CD8-positive, alpha-beta T cell (primary cell): ENCODE measurements at places on chromosomes 13 and 19.

GRCh38 chr19:7471696-7472615 lies 16.9 kb downstream of the PEX11G start:
- DNase-seq: no peak

GRCh38 chr13:35789335-35790165 lies 313.1 kb upstream of the MAB21L1 start:
- no peak for DNase-seq

DNA sequence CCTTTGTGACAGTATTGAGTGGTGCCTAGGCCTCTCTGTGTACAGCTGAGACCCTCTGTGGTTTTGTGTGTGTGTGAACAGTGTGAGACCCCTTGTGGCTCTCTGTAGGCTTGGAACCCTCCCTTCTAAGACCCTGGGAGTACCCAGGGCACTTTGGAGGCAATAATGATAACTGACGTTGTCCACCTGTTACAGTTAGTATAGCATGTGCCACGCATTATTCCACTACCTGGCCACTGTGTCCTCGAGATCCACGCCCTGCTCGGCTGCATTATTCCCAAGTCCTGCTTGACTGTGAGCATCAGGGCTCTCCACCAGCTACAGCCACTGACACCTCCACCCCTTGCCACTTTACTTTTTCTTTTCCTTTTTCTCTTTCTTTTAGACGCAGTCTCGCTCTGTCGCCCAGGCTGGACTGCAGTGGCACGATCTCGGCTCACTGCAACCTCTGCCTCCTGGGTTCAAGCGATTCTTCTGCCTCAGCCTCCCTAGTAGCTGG lies 2.0 kb downstream of the GRAMD1A start:
- no peak for DNase-seq

- peak; percentile 91 for DNase-seq
These were observed 40.5 kb downstream of the USP12 start for GRCh38 chr13:27130979-27131623.

GRCh38 chr19:15286688-15287365 lies 45.5 kb downstream of the BRD4 start:
- DNase-seq: no peak

DNA sequence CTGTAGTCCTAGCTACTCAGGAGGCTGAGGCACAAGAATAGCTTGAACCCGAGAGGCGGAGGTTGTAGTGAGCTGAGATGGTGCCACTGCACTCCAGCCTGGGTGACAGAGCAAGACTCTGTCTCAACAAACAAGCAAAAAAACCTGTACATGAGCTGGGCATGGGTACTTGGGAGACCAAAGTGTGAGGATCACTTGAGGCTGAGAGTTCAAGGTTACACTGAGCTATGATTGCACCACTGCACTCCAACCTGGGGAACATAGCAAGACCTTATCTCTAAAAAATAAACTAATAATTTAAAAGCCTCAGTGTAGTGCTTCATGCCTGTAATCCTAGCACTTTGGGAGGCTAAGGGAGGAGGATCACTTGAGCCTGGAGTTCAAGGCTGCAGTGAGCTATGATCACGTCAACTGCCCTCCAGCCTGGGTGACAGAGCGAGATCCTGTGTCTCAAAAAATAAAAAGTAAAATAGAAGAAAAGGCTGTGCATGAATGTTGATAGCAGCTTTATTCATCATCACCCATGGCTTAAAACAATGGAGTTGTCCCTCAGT lies 12.3 kb upstream of the DOCK6 start:
- no peak for DNase-seq

DNA sequence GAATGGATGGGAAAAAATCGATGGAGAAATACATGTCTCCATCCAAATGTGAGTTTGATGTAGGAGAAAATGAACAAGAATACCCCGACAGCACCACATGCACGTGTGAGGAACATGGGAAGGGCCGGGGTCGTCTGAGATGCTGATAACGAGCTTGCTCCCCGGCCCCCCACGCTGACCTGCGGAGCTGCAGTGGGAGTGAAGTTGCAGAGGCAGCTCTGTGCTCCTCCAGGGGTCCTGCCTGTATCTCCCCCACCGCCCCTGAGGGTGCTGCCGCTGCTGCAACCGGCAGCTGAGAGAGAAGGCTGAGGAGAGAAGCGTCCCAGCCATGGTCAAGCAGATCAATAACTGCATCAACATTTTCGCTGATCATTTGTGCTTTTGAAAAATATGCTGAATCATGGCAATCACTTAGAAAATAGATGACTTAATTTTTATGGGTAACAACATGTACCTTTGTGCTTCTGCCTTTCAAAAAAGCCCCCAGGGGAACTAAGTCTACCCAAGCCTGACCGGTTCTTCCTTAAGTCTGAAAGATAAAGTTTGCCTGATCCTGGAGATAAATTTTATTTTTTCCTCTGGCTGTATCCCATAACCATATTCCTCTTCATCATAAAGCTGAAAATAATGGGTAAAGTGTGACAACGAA lies 18.2 kb upstream of the NAXD start:
- DNase-seq: no peak

DNA sequence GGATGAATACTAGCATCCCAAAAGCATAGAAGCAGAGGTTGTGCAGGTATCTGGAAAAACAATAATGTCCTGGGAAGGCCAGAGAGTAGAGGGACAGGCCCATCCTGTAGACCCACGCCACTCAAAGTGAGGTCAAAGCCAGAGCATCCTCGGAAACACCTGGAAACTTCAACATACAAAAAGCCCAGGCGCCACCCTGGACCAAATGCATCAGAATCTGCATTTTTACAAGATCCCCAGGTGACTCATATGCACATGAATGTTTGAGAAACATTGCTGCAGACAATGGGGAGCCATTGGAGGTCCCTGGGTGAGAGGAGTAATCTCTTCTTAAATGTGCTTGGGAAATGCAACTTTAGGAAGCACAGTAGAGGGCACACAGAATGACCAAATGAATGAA lies 684.1 kb downstream of the DIAPH3 start:
- no peak for DNase-seq

GRCh38 chr13:99386495-99386894 lies 79.3 kb upstream of the GPR183 start:
- no peak for DNase-seq

GRCh38 chr13:100951016-100951415 lies 276.4 kb upstream of the TMTC4 start:
- no peak for DNase-seq

DNA sequence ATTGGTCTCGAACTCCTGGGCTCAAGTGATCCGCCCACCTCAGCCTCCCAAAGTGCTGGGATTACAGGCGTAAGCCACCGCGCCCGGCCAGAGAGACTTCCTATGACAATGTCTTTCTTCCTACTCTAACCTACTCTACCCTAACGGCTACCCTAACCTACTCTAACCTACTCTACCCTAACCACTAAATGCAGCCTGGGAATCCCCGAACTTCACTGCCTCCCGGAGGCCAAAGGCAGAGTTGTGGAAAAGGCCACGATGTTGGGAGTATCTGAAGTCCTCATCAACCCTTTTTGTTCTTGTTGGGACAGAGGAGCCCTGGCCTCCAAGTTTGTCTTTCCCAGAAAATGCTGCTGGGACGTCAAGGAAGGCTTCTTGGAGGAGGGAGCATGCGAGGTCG lies 967 bp upstream of the NR2C2AP start:
- DNase-seq: no peak

DNA sequence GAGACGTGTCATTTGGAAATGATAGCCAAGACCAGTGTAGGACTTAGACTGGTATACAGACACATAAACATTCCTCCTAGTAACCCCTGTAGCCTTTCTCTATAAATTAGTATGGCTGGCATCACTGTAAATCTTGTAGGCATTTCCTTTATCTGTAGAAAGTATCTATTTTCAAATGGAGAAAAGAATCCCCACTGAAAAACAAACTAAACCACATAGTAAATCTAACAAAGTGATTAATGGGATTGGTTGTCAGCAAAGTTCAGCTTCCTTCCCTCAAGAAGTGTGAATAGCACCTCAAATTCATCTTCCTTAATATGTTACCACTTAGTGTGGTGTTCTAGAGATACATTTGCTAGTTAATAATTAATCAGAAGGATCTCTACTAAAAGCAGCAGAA lies 119.4 kb upstream of the NBEA start:
- no peak for DNase-seq

DNA sequence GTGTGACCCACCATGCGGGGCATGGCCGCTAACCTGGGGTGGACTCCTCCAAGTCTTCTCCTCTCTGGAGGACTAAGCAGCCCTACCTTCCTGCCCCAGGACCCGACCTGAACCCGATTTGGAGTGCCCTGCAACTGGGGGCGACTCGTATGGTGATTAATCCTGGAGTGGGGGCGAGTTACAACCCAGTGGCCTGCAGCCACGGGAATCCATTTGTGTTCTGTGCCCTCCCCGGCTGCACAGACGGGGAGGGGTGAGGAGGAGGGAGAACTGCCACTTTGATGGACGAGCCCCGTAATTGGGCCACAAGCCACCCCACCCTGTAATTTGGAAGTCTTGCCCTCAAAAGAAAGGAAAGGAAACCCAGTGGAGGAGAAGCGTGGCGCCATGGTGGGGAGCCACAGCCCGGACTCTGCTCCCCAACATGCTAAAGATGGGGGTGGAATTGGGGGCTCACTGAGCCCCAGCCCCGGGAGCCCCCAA lies 18.0 kb downstream of the PRR36 start:
- no peak for DNase-seq

DNA sequence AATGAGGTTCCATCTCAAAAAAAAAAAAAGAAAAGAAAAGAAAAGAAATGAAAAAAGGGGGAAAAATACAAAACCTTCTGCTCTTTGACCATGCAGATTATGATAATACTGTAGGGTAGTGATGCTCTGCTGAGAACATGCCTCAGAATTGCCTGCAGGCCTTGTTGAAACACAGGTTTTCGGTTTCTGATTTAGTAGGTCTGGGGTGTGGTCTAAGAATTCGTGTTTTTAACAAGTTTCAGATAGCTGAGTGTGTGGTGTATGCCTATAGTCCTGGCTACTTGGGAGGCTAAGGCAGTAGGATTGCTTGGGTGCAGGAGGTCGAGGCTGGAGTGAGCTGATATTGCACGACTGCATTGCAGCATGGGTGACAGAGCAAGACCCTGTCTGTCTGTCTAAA lies 14.9 kb upstream of the CYP2B6 start:
- DNase-seq: no peak

- no peak for DNase-seq
These were observed 319.7 kb upstream of the ARGLU1 start for GRCh38 chr13:106887686-106888085.

DNA sequence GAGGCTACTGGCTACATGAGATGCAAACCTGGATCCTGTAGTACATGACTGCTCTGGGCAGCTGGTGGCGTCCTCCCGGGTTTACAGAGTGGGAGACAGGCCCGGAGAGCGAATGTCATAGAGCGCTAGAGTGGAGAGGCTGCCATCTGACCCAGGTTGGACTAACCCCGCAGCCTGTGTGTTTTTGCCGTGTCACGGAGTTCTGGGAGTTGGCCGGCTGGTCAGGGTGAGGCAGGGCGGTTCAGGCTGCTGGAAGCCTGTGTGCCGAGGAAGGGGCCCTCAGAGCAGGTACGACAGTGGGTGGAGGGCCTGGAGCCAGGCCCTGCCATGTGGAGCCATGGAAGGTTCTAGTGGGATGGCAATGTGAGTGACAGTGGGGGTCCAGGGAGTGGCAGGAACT lies 12.5 kb downstream of the CRTC1 start:
- no peak for DNase-seq

- DNase-seq: no peak
These were observed 124.7 kb downstream of the RBM26 start for GRCh38 chr13:79281339-79281747.

- no peak for DNase-seq
These were observed 158.7 kb downstream of the VWA8 start for GRCh38 chr13:41802043-41802683.

DNA sequence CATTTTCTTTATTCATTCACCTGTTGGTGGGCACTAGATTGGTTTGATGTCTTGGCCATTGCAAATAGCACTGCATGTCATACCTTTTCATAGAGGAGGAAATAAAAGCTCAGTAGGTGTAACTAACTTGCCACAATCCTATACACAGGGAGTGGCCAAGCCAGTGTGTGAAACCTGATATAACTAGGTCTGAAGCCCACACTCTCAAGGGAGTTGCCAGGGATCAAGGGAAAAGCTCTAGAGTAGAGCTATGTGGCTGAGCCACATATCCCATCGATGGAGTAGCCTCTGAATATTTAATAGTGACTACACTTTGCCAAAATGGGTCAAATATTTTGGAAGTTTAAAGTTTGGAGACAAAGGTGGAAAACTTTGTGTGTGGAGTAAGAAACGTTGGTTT lies 66.1 kb upstream of the TSHZ3 start:
- DNase-seq: no peak

- DNase-seq: no peak
These were observed 612.6 kb downstream of the DACH1 start for GRCh38 chr13:71254384-71254783.

DNA sequence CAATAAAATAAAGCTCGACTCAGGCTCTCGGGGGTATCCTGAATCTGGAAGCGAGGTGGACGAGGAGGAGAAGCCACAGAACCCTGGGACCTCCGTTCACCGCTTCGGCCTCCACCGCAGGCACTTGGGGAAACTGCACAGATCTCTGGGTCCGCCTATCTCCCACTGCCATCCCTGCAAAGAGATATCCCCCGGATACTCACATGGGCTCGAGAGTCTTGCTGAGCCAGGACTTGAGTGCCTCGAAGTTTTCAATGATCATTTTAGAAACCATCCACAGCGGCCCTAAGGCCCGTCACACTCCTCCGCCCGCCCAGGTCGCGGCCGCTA lies 589 bp downstream of the RBM26 start:
- DNase-seq: no peak
